Kidney epithelial cell (primary cell): ENCODE measurements at places on chromosomes 4 and X.

- no peak for DNase-seq
These were observed 158.1 kb downstream of the SOX3 start for GRCh38 chrX:140346729-140347128.

GRCh38 chrX:355329-356050 is 31.2 kb downstream of the PPP2R3B start:
- no peak for DNase-seq

GRCh38 chr4:140691369-140691768 is 64.8 kb downstream of the TBC1D9 start:
- no peak for DNase-seq

DNA sequence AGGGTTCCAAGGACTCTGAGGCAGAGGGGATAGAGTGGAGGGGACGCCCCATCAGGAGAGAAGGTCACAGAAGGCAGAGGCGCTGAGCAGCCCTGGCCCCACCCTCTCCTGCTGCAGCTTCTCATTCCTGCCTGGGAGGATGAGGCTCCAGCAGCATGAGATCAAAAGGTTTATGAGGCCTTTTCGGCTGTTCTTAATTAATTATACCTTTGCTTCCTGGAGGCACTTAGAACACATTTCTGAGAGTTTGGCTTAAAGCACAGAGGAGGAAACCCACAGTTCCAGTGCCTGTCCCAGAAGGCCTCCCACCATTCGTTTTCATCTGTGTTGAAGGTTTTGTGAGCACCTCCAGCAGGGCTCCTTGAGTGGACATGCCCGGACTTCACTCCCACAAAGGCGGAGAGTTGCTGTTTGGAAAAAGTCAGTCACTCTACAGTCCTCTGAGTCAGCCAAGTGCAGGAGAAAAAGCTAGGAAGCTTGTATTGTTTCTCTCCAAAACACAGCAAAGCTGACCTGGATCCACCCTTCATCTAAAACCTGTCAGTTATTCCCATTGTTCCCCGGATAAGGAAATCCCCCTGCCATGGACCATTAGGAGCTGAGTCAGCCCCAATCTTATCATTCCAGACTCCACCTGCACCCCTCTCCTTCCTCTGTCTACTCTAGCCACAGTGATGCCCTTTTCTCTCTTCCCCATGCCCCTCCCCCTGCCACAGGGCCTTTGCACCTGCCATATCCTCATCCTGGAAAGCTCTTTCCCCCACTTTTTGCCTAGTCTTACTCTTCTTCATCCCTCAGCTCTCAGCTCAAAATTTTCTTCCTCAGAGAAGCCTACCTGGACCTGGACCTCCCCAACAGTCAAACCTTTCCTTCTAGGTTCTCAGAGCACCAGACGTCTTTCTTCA is 276.8 kb downstream of the FBXW7 start:
- DNase-seq, result peak; percentile 77

DNA sequence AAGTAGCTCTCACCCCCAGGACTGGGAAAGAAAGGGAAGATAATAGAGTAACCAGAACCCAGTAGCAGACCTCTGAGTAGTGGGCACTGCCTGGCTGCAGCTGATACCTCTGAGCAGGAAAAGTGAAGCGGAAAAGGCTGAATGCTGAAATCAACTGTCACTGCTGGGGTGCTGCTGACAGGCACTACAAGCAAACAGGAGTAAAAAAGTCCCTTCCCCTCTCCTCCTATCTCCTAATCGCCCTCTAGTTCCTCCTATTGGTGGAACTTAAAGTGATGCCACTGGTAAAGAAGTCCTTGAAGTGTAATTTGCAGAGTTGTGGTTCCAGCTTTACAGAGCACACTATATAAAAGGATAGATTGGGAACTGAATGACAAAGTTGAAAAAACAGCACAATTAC is 32.8 kb upstream of the GLRB start:
- no peak for DNase-seq
